ENCODE measurements at places on chromosomes 5 and 9. TPM values are rescaled to one million over a fixed set of nuclear protein-coding genes. Genes with fewer than 3 reads are reported as not detected.

The PCDHGB7 gene
- total RNA-seq = 25.6 TPM

The LCN15 gene
- not detected for total RNA-seq

The SLC12A2 gene
- 37.6 TPM for total RNA-seq

The LRRC14B gene
- not detected for total RNA-seq
